8988T (cell line): ENCODE measurements at places on chromosomes 12 and 14.

DNA sequence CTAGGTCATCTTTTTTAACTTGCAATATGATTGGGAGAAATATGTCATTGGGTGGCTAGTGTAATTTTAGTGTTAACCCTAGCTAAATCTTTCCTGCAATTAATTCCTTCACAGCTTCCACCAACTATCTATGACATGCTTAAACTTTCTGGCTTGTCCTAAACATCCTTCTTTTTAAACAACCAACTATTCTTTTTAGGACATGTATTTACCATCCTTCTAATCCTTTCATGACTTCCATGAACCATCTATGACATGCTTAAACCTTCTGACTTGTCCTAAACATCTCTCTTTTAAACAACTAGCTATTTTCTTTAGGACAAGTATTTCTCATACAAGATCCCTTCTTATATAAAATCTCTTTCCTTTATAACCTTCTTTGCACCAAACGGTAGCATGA lies 179.6 kb upstream of the PDZRN4 start:
- DNase-seq, result no peak

DNA sequence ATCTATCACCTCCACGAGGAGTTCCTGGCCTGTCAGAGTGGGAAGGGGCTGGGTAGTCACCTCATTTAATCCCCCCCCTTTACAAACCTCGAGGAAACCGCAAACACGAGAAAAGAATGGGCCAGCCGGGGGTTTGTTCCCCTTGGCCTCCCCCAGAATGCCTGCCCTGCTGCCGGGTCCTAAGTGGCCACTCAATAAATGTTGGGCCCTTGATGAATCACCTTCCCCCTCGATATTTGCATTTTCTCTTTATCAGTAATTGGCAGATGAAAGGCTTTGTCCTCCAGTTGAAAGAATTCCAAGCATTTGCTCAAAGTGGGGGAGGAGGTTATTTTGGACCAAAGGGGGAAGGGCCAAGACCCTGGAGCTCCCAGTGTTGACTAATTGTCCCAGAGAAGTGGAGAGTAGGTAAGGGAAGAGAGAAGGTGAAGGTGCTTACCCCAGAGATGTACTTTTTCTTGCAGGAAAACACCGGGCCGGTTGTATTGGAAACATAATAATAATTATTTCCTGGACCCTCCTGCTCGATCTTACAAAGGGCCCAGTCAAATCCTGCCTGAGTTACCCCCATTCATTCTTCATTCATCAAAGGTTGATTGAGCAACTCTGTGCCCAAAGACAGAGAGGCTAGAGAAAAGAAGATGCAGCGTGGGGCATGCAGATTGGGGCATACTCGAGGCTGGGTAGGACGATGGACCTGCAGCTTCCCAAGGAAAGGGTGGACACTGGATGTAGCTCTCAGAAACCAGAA lies 1.9 kb upstream of the KDM2B start:
- no peak for DNase-seq

DNA sequence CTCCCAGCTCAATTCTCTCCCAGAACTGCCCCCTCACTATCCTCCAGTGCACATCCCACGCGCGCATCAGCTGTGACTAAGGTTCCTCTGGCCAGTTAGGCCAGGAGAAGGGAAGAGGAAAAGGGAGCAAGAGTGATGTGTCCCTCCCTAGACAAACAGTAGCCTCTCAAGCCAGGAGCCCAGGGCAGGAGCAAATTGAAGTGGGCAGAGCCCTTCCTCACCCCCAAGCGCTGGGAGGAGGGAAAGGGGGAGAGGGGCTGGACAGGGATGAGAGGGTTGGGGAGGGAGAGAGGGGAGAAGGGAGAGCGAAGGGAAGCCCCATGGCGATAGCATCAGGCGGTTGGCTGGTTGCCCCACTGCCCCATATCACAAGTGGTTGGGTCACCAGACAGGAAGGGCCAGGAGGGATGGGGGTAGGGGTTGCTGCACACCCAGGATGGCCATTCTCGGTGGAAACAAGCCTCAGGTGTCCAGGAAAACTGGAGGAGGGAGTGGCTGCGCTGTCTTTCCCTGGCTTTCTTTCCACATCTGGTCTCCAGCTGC lies 1.1 kb downstream of the CD63 start:
- DNase-seq, result no peak

GRCh38 chr12:130658145-130658911 lies 57.8 kb downstream of the RIMBP2 start:
- no peak for DNase-seq

DNA sequence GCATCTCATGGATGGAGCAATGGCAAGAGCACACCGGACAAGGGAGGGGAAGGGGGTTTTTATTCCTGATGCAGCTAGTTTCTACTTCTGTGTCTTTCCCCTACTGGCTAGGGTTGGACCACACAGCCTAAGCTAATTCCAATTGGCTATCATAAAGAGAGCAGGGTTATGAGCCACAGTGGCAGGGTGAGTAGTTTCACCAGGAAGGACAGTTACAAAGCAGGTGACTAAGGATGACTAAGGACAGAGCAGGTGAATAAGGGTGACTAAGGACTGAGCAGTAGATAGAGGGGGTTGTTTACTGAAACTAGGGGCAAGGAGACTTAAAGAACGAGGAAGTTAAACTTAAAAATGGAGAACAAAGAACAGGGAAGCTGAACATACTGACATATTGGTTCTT lies 321.4 kb upstream of the SEL1L start:
- DNase-seq, result no peak
